Stimulated activated CD4-positive, alpha-beta T cell treated with anti-CD3 and anti-CD28 coated beads, Interleukin-2, amount 100 ng/mL, for 48 hours (primary cell): ENCODE measurements at places on chromosomes 6 and 20.
A peak's percentile ranks its signal among the peaks of the same experiment; 100 is the strongest.

DNA sequence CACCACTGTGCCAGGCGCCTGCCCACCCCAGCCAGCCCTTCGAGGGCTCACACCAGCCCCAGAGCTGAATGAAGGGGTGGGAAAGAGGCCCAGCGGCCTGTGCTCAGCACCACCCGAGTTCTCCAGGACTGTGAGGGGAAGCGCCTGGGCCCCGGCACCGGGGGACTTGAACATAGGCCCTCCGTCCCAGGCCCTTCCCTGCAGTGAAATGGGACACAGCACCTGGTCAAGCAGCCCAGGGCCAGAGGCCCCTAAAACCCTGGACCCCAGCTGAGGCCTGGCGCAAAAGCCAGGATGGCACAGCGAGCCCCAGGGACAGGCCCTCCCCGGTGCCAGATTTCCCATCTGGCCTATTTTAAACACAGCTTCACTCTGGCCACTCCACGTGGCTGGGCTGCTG is 4.0 kb downstream of the KCNQ2 start:
- no peak for DNase-seq

DNA sequence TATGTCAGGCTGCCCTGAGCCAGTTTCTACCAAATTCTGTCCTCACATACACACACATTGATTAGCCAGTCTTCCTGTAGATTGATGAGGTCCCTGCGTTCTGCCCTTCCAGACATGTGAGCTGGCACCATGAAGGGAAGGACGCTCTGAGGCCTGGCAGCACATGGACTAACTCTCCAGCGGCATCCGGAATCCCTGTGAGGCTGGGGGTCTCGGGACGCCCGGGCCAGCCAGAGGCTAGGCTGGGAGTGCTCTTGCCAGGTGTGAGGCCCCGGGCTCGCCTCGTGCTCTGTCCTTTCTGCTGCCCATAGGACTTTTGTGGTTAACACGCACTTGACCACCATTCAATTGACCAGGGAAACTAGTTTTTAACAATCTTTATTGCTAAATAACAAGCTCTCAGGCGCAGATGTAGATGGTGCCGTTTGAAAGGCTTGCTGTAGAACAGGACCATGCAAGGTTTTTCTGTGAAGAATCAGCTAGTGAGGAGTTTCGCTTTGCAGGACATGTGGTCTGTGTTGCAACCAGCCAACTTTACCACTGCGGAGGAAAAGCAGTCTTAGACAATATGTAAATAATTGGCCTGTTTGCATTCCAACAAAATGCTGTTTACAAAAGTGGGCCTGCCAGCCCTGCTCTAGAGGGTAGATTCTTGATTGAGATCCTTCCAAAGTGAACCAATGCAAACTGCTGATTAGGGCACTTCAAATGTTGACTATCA is 29.3 kb downstream of the FOXF2 start:
- no peak for DNase-seq

DNA sequence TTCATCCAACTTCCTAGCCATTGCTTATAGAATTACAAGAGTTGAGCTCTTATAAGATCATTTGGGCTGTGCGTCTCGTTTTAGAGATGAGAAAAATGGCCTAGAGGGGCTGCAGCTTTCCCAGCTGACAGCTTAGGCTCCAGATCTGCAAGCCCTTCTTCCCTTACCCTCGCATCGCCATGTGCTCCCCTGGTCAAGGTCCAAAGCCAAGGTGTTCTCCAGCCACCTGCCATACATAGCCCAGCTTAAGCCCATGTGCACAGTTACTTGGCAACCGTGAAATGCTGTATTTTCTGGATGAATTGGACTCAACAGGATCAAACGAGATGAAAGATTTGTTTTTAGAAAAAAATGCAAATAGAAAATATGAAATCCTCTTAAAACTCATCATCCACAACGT is 7.9 kb downstream of the MAP3K4 start:
- DNase-seq, result no peak

DNA sequence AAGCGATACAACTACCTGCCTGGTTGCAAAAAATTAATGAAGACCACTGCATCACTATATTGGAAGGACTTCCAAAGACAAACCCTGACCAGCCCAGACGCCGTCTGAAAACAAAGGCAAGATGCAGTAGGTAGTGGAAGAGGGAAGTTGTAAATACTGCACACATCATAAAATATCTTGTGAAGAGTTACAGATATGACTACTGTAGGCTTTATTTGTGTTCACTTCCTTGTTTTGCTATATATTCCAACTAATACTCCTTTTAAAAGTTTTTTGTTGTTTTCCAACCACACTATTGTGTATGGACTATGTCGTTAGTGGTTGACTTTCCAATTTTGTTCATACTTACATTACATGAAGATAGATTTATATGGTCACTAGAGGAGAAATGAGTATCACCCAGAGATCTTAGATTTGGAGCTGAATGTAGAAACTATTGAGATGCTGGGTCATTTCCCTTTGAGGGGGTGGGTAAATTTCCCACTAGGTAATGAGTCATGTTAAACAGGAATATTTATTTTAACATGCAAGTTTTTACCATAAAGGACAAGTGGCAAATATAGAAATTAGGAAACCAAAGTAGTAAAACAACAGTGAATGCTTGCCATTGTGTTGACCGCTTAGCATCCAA is 16.6 kb upstream of the TXLNB start:
- DNase-seq, result no peak

- DNase-seq, result no peak
These were observed 20.2 kb upstream of the MRPS18A start for GRCh38 chr6:43707767-43708166.

- no peak for DNase-seq
These were observed 67.6 kb downstream of the NUDT3 start for GRCh38 chr6:34324738-34325444.

DNA sequence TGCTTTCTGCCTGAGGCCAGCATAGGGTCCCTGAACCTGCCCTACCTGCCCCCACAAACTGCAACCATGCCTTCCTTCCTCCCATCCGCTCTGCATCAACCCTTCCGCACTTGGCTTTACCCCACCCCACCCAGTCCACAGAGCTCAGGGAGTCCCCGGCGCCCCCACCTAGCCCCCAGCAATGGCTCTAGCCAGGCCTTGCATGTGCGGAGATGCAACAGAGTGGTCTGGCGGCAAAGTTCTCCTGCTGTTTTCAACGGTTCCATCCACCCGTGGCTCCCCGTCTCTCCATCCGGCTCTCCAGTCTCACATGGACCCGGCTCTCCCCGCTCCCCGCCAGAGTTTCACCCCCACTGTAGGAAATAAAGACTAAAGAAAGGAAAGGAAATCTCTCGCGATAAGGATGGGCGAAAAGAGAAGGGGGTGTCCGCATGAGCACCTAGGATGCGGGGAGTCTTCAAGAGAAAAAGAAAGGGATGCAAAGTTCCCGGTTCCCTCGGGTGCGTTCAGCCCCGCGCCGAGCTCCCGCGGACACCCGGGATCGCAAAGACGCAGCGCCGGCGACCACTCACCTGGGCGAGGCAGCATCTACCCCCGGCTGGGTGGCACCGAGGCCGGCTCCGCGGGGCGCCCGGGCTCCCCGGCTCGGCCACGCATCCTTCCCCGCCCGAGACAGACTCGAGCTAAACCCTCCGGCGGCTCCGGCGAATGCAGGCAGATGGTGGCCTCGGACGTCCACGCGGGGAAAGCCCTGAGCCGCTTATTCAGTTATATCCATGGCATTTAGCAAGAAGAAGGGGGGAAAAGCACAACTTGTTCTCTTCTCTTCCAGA is 579 bp downstream of the LRFN2 start:
- DNase-seq, result peak; percentile 1

DNA sequence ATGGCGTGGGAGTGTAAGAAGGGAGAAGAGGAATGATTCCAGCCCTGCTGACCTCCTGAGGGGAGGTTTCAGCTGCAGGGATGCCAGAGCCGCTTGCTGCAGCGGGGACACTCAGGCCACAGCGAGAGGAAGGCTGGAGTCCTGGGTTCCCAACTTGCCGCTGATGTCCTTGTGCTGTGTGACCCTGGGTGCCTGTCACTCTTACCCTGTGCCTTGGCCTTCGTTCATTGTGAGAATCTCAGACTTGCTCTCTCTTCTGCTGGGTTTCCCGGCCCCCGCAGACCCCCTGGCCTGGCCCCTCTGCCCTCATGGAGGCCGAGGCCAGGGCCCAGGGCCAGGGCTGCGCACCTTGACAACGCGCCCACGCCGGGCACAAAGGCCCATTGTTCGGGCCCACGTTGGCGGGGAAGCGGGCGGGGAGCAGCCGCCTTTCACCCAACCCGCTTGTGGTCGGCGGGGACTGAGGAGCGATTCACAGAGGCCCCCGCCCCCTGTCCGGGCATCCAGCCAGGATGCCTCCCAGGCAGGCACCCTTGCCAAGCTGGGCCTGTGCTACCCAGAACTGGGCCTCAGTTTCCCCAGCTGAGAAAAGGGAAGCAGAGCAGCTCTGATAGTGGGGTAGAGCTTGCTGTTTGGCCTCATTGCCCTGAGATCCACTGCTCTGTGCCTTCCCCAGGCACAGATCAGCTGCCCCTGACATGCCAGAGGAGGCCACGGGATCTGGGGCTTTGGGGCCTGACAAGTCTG is 52.4 kb downstream of the CEBPB start:
- no peak for DNase-seq

DNA sequence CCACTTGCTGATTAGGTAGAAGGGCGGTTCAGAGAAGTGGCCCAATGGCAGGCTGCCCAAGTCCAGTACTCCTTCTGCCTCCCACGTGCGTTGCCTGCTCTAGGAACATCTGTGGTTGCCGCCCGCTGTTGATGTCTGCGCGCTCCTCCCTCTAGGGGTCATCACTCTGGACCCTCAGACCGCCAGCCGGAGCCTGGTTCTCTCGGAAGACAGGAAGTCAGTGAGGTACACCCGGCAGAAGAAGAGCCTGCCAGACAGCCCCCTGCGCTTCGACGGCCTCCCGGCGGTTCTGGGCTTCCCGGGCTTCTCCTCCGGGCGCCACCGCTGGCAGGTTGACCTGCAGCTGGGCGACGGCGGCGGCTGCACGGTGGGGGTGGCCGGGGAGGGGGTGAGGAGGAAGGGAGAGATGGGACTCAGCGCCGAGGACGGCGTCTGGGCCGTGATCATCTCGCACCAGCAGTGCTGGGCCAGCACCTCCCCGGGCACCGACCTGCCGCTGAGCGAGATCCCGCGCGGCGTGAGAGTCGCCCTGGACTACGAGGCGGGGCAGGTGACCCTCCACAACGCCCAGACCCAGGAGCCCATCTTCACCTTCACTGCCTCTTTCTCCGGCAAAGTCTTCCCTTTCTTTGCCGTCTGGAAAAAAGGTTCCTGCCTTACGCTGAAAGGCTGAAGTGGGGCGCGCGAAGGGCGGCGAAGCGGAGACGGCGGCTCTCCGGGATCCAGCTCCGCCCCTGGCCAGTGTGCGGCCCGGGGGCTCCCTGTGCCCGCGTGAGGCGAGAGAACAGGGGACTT is 8.5 kb downstream of the TRIM15 start:
- DNase-seq, result no peak

- DNase-seq, result no peak
These were observed 425.4 kb upstream of the RNF217 start for GRCh38 chr6:124536842-124537191.

GRCh38 chr6:151512481-151512880 is 18.7 kb downstream of the CCDC170 start:
- no peak for DNase-seq

GRCh38 chr6:30194797-30195690 is 18.2 kb downstream of the TRIM26 start:
- DNase-seq, result no peak

- DNase-seq, result no peak
These were observed 12.3 kb downstream of the MAP3K7 start for GRCh38 chr6:90574610-90575009.

DNA sequence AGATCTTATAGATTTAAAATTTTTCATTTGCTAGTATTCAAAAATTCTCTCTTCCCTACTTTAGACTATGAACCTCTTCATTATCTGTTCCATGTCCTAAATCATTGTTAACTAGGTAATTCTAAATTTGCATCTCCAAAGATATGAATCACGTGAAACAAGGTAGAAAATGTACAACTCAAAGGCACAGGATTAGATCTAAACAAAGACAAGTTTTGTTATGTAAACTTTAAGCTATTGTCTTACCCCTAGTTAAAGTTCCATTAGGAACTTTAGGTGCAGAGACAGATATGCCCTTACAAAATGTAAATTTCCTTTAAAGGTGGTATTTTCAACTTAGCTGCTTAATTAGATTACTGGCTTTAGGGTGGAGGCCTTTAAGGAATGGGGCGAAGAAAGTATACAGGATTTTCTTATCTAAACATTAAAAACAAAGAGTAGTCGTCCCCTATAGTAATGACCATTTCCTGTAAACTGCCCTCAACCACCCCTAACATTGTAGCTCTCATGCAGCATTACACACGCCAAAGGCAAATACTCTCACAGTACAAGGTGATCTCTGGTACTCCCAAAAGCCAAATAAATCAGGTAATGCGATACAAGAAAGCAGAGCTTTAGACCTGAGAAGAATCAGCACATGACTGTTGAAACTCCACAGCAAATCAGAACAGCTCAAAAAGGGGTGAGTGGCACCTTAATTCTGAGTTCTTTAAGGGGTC is 57.4 kb upstream of the MRAP2 start:
- DNase-seq, result no peak

DNA sequence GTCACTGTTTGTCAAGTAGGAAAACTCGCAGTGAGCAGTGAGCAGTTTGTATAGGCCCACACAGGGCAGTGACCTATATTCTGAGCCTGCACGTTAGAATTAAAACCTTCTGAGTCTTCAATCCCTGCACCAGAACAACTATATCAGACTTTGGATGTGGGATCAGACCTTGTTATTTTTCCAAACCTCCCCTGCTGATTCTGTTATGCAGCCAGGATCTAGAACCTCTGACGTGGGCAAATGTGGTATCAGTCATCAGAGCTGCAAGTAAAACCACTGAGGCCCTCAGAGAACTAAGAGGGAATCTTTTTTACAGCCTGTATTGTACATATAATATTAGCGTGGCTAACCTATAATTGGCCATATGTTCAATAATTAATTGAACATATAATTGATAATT is 32.0 kb upstream of the AKAP7 start:
- DNase-seq, result no peak

DNA sequence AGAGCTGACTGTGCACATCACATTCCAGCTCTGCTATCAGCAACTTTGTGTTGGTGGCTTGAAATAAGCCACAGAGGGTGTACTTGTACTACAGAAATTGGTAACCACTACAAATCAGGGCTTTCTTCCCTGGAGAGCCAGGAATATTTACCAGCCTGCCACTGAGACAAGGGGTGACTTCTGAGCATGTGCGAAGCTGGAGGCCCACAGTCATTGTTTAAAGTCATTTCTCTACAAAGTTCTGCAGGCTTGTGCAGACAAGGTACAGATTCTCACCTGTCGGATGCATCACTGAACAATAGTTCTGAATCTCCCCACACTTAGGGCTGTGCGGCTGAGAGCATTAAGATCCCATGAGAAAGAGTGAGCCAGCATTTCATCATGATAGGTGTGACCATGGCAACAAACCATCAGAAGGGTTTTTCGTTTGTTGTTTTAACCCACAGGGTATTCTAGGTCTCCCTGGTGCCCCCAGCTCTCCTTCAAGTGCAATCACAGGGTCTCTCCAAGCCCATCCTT is 292.8 kb downstream of the CDC5L start:
- no peak for DNase-seq
